Cardiac muscle cell (in vitro differentiated cells and primary cell): ENCODE measurements at places on chromosomes 2 and 18.

- DNase-seq: no peak
These were observed 1.8 kb downstream of the SLC4A10 start for GRCh38 chr2:161625996-161626395.

- no peak for DNase-seq
These were observed at the start of gene TUBA4B for GRCh38 chr2:219252900-219253752. Gene TUBA4B, plus strand, starts transcription at chr2:219253243. Its CDS starts 165 bp downstream, at chr2:219253408.

GRCh38 chr2:52572469-52572894 is 1195.1 kb upstream of the CHAC2 start:
- no peak for DNase-seq

DNA sequence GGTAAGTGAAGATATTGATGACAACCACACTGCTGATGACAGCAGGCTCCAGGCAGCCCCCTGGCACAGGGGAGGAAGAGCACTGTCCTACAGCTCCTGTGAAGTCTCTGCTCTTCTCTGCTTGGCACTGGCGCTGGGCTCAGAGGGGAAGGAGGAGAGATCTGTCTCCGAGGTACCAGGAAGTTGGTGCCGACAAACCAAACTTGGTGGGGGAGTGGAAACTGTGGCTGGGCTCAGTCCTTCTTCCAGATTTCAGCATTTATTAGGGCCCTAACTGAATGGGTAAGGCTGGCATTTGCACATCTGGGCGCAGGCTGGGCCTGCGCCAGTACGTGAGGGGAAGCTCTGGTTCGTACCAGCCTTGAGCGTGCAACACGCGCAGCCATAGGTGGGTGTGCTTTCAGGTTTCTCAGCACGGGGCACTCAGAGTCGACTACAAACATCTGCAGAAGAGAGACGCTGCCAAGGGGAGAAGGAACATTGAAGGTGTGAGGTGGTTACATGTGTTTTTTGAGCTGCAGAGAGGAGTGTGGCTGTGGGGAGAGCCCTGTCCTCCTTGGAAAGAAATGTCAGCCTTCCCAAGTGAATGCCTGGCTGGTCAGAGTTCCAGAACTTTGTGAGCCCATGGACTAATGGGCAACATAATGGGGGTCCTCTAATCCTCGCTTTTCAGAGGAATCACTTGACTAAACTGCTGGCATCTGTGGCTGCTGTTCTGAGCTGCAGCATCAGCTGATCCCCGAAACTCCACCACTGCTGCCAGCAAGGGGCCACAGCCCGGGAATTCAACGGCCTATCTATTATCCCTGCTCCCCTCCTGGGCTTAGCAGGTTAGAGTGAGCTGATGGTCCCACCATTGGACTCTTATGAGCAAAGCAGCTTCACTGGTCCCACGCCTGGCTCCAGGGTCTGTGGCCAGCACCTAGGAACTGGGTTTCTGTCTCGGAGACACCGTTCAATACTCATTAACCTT is 55.2 kb upstream of the SEMA4C start:
- no peak for DNase-seq

DNA sequence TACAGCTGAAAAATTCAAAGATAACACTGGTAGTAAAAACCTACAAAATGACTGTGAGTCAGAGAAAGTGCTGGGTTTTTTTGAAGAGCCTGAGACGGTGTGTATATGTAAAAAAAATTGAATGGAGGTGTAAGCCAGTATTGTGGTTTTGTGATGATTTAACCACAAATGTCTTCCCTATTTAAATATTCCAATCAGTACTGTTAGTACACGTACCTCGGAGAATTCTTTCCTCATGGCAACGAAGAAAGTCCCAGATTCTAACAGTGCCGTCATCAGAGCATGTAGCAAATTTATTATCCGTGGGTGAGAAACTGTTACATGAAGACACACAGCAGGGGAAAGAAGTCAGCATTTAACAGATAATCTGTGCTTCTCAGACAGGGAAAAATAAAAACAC is 48.1 kb downstream of the WDR33 start:
- no peak for DNase-seq

GRCh38 chr2:72629062-72629461 is 196.8 kb downstream of the EXOC6B start:
- peak; percentile 23 for DNase-seq

- no peak for DNase-seq
These were observed 106.4 kb downstream of the ACOXL start for GRCh38 chr2:110838657-110839384.

DNA sequence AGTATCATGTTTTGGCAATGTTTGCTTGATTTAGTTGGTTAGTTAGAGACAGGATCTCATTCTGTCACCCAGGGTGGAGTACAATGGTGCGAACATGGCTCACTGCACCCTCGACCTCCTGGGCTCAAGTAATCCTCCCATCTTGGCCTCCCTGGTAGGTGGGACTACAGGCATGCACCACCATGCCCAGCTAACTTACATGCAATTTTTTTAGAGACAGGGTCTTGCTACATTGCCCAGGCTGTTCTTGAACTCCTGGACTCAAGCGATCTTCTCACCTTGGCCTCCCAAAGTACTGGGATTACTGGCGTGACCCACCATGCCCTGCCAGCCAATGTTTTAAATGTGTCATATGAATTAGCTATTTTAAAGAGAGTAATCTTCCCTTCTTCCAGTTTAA is 16.3 kb upstream of the CDKL4 start:
- DNase-seq: no peak

DNA sequence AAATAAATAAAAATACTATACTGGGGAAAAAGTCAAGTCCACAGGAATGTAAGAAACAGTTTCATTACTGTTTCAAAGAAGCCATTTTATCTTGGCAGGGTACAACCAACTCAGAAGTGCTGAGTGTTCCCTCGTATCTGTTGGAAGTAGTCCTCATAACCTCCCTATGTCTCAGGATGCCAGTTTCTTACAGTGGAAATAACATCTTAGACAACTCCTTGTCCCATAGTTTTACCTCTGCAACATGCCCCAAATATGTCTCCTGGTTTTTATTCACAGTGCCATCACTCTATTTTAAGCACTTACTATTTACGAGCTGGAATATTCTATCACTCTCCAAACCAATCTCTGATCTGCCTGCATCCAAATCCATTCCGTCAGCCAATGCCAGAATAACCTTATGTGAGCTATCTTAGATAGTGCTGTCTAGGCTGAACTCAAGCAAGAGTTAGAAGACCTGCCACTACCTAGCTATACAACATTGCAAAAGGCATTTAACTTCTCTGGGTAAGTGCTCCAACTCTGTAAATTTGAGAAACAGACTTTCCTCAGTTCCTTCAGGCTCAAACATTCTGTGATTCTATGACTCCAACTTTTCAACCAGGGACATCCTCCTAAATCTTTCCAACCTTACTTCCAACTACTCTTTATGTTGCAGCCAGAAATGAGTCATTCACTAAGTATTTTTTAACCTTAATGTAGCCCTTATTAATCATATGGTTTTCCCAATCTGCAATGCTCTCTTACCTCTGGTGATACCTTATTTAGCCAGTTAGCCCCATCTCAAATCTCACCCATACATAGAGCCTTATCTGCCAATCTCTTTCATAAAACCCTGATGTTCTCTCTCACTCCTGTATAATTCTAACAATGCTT is 66.7 kb downstream of the RTN4 start:
- no peak for DNase-seq

- DNase-seq: no peak
These were observed 251.6 kb downstream of the TNS1 start for GRCh38 chr2:217751192-217751591.

- DNase-seq: no peak
These were observed 81.9 kb downstream of the IKZF2 start for GRCh38 chr2:213069531-213069930.

GRCh38 chr18:44730803-44731529 is 50.3 kb downstream of the SETBP1 start:
- no peak for DNase-seq

GRCh38 chr2:184394642-184395041 is 203.7 kb upstream of the ZNF804A start:
- no peak for DNase-seq

GRCh38 chr2:10324095-10324832 is 21.6 kb downstream of the HPCAL1 start:
- DNase-seq: peak; percentile 55

DNA sequence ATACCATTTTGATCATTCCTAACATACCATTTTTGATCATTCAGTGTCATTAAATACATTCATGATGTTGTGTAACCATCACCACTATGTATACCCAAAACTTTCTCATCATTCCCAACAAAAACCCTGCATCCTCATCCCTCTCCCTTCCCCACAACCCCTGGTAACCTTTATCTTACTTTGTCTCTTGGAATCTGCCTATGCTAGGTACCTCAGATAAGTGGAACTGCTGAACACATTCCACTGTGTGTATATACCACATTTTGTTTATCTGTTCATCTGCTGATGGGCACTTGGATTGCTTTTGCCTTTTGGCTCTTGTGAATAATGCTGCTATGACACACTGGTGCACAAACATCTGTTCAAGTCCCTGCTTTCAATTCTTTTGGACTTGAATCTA is 83.8 kb upstream of the TFCP2L1 start:
- DNase-seq: no peak

DNA sequence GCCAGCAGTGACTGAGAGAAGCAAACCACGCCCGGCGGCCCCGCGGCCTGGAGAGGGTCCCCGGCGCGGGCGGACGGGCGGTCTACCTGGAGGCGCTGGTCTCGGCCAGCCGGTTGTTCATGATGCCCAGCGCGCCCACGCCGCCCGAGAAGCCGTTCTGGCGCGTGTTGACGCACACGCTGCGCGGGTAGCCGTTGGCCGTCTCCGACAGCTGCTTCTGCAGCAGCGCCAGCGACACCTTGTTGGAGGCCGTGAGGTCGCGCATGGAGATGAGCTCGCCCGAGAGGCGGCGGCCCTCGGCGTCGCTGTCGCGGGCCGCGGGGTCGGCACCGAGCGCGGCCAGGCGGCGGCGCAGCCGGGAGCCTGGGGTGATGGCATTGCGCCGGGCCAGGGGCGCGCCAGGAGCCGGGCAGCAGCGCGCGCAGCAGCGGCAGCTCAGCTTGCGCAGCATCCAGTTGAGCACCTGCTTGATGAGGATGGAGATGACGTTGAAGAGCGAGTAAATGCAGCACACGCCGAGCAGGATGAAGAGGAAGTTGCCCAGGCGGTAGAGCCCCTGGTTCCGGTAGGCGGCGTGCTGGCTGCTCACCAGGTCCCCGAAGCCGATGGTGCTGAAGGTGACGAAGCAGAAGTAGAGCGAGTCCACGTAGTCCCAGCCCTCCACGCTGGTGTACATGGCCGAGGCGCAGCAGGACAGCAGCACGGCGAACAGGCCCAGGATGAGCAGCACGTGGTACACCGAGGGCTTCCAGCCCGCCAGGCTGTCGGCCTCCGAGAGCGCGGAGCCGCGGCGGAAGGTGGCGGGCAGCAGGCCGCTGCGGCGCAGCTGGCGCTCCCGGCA is 118.1 kb downstream of the MSH2 start:
- peak; percentile 54 for DNase-seq

GRCh38 chr2:160756481-160756880 is 262.9 kb upstream of the RBMS1 start:
- DNase-seq: no peak

DNA sequence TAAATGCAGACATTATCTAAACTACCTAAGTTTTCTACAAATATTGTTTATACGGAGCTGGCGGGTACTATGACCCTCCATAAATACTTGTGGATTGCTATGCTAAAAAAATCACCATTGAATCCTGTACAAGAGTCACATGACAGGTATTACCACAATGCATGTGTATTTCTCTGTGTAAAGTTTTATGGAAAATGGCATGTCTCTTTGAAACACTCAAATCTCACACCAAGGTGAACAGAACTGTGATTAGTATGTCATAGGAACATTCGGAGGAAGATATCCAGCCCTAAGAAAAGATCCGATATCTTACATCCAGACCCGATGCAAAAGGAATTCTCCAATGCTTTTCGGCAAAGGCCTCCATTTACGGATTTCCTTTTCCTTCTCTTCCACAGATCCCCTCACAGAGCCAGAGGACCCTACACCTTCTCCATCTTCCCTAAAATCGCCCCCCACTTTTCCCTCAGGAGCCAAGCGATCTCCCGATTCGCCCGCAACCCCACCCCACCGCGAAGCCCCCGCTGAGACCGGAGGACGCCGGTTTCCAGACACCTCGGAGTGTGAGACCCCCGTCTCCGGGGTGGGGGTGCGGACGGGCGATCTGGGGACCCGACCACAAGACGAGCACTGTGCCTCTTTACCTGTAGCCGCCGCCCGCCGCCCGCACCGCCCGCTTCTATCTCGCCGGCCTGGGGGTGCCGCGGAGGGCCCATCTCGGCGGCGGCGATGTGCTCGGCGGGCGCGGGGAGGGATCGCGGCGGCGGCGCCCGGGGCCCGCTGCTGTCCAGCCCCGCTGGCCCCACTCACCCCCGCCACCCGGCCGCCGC is 1.2 kb downstream of the SAP130 start:
- DNase-seq: peak; percentile 10

DNA sequence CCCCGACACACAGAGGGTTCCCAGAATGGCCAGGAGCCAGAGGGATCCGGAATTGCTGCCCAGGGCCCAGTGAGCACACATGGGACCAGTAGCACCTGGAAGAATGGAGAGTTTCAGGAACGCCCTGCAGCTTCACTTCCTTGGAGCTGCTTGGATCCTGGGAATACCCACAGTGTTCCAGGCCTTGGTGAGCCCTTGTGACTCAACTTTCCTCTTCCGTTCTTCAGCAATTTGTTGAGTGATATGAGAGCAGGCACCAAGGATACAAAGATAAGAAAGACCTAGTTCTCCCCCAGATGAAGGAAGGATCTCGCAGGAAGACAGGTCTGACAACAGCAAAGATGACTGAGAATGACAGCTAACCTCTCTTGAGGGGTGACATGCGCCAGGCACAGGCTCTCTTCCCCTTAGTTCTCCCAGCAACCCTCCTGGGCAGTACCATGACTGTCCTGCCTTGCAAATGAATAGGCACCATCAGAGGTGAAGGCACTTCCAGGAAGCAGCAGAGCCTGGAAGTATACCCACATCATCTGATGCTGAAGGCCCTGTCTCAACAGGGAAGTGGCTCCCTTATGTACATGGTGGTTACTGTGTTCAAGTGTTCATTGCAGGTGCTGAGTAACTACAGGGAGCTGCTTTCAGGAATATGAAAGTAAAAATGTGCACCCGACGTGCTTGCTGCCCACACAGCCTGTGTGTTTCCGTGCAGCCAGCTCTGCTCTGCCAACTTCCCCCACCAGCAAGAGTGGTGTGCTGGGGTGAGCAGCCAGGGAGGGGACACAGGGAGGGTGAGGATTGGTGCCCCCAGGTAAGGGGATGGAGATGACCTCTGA is 116.2 kb downstream of the STPG4 start:
- DNase-seq: no peak

GRCh38 chr2:108565778-108566375 is 31.6 kb downstream of the LIMS1 start:
- no peak for DNase-seq

- no peak for DNase-seq
These were observed 16.4 kb downstream of the FARP2 start for GRCh38 chr2:241372361-241372992.

GRCh38 chr18:49591271-49591670 is 29.4 kb downstream of the LIPG start:
- DNase-seq: no peak

GRCh38 chr2:226728996-226729395 is 70.6 kb downstream of the IRS1 start:
- no peak for DNase-seq

GRCh38 chr2:177172034-177172880 is 40.3 kb upstream of the HNRNPA3 start:
- DNase-seq: no peak
